ENCODE measurements at places on chromosomes 6 and 20.

GRCh38 chr6:113862112-113862511 is 5.0 kb downstream of the MARCKS start:
- DNase-seq: no peak

DNA sequence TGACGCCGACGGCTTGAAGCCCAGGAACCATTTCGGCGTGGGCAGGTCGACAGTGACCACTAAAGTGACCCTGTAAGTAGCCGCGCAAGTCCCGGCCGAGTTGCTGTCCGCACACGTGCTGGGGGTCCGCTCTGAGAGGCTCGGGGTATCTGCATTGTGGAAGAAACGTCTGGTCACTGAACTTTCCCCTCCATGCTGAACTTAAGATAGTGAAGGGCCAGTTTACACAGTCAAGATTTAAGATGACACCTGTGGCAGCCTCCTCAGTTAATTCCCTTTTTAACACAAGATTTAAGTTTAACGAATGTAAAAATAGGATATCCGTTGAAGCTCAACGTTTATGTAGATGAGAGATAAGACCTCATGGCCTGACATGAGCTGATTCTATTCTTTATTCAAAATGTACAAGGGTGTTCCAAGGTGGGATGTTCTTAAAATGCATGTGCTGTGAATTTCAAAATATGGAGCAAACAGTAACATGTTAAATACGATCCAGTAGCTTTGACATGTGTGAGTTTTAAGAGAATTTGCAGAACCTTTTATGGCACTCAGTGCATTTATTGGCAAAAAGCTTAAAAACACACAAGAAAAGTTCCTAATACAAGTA is 116.2 kb downstream of the RTN4IP1 start:
- no peak for DNase-seq

- no peak for DNase-seq
These were observed 52.2 kb downstream of the EYA2 start for GRCh38 chr20:46946796-46947195.

DNA sequence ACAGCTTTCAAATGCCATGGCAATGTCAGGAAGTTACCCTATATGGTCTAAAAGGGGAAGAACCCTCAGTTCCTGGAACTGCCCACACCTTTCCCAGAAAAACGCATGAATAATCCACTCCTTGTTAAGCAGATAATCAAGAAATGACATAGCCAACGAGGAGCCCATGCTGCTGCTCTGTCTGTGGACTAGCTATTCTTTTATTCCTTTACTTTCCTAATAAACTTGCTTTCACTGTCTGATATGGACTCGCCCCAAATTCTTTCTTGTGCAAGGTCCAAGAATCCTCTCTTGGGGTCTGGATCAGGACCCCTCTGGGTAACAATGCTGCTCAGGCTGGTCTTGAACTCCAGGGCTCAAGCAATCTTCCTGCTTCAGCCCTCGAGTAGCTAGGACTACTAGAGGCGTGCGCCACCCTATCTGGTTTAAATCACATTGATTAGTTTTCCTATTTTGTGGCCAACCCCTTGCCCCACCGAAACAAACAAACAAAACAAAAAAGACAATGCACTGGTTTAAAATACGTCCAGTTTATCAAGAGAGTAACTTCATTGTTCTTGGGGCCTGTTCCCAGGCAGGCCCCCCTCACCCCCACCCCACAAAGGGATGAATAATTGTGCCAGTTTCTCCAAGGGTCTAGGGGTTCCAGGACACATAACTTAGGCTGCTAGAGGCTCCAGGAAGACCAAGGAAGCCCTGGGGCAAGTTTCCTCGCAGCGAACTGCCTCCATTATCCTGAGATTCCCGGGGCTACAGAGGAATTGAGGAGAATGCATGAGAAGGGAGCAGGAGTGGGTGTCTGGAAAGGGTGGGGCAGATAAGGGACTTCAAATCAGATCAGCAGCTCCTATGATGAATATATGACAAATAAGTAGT is 10.1 kb upstream of the AKAP12 start:
- DNase-seq: no peak

DNA sequence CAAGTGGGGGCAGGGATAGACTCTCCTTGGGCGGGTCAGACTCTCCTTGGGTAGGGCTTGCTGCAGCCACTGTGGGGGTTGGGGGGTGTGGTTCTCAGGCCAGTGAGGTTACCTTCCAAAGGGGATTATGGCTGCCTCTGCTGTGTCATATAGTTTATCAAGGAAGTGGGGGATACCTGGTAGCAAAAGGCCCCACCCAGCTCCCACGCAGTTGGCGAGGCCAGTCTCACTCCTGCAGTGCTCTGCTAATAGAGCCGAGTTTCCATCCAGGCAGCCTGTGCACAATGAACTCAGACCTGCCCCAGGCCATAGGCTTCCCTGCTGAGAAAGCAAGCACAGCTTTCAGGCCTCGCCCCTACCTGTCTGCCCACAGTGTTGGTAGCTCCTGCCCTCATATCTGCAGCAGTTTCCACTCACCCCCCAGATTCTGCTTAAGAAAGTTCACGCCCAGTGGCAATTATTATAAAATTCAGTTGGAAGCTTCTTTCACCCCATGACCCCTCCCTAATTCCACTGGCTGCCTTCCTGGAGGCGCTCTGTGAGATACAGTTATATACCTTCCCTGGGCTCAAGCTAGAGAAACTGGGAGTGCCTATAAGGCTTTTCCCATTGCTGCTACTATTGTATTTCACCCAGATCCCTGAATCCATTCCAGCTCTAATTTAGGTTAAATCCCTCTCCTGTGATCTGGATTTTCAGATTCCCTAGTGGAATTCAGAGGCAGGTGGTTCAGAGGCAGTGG is 56.1 kb downstream of the HDDC2 start:
- no peak for DNase-seq

Measured in lower lobe of right lung (tissue), 2 donors.